ENCODE measurements at places on chromosomes 3 and 15.

- DNase-seq: peak; percentile 49
Measured at GRCh38 chr3:194257151-194257621, 93.9 kb downstream of the CPN2 start.

DNA sequence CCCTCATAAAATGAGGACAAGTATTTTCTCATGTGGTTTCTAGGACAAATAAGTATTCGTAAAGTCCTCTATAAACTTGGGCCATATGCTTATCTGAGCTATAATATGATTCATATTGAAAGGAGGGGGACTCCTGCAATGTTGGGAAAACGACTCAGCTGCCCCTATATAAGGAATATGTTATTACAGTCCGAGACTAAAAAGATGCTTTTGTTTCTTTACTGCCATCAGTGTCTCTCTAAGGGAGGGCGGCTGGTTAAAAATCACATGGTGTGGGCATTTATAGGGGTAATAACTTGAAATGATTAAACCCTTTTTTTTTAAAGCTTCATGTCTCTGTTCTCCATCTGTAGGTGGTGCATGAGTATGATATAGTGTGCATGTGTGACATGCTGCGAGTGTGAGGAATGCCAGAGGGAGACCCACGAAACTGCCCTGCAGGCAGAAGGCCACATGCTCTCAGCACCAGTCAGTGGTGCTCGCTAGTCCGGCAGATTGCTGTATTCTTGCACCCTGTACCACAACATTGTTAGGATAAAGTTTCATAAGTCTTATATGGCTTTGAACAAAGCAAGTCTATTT is 256.0 kb upstream of the CTDSPL start:
- no peak for DNase-seq

DNA sequence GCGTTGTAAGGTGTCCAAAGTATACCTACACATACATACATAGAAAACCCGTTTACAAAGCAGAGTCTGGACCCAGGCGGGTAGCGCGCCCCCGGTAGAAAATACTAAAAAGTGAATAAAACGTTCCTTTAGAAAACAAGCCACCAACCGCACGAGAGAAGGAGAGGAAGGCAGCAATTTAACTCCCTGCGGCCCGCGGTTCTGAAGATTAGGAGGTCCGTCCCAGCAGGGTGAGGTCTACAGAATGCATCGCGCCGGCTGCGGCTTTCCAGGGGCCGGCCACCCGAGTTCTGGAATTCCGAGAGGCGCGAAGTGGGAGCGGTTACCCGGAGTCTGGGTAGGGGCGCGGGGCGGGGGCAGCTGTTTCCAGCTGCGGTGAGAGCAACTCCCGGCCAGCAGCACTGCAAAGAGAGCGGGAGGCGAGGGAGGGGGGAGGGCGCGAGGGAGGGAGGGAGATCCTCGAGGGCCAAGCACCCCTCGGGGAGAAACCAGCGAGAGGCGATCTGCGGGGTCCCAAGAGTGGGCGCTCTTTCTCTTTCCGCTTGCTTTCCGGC is 318.6 kb downstream of the FGF12 start:
- DNase-seq: no peak

DNA sequence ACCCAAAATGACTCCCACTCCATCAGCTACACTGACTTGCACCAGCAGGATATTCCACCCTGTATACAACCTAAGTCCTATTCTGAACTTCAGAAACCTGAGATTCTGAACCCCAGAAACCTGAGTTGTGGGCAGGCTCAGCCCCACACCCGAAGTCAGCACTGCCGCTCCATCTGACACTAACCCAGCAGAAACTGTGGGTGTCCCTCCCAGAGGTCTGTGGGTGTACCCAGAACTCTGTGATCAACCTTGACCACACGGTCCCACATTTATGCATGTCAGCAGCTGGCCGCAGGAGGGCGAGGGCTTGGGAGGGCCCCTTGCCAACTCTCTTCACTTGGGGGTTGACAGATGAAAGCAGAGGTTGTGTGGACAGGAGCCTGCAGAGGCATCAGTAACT is 9.3 kb downstream of the OXTR start:
- DNase-seq: no peak

DNA sequence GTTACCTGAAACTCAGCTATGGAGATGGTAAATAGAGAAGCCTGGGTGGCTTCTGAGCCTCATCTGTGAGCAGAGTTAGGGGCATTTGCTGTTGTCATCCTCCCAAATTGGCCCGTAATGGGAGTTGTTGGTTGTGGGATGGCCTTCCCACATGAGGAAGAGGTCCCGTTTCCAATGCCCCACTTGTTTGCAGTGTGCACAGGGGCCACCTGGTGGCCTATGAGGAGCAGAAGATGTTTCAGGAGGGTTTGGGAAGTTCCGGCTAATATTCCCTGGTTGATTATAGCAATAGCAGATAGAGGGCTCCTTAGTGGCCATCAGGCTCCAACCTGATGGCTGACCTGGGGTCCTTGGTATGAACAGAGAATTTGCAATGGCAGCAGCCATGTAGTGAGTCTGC is 1546.5 kb downstream of the OTOL1 start:
- DNase-seq: no peak

- DNase-seq: no peak
Measured at GRCh38 chr3:117671722-117672318, 962.2 kb downstream of the TUSC7 start.

DNA sequence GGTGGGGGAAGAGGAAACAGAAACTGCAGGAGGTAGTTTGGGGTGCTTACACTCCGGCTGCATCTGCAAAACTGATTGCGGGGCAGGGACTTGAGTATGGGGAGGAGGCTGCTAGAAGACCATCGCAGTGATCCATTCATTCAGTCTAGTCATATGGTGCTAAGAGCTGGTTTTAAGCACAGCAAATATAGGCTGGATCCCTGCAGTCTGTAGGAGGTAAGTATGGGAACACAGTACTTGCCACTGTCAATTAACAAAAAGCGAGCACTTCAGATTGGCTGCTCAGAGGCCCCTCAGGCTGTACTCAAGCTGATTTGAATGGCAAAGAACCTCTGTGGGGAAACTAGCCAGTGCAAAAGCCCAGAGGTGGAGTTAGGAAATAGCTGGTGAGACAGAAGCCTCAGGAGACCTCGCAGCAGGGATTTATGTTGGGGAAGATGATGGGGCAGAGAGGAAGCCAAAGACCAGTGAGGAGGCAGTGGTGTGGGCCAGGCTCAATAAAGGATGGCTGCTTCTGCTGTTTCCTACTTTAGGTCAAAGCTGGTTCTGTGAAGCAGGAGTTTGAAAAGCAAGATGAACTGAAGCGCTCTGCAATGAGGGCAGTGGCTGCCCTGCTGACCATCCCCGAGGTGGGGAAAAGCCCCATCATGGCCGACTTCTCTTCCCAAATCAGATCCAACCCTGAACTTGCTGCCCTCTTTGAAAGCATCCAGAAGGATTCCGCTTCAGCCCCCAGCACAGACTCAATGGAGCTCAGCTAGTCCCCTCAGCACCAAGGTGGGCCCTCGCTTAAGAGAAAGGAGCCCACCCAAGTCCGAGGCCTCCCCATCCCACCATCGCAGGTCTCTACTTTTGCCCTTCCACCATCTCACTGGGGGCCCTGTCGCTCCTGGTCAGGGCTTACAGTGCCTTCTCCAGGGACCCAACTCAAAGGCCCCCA is 7.9 kb downstream of the RPL32 start:
- no peak for DNase-seq

DNA sequence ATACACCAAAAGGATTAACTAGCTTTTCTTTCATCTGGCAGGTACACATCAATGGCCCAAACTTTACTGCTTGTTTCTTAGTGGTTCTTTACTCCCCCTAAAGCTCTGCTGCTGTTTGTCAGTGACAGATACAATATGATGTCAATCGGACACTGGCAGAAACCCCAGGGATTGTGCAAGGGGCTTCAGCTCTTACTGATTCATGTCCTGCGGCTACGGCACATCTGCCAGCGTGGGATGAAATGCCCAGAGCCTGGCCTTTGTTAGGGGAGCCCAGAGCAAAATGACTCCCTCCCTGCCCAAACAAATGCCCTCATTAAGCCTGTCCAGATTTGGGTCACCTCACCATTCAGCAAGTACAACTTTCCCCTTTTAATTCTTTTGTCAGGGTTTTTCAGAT is 28.3 kb downstream of the SRP14 start:
- peak; percentile 82 for DNase-seq

All from gastrocnemius medialis (tissue), 4 donors.